ENCODE measurements at places on chromosomes 1 and 21. TPM values are rescaled to one million over a fixed set of nuclear protein-coding genes. Genes with fewer than 3 reads are reported as not detected.

NPL gene
- polyA plus RNA-seq = 4.8 TPM

PTPN22 gene
- polyA plus RNA-seq = 41.1 TPM

CLDN17 gene
- polyA plus RNA-seq = not detected

C8B gene
- not detected for polyA plus RNA-seq

LCE3E gene
- not detected for polyA plus RNA-seq

S100A7A gene
- polyA plus RNA-seq = not detected

RGS1 gene
- polyA plus RNA-seq = 119 TPM

BATF3 gene
- polyA plus RNA-seq = 0.80 TPM

C1QC gene
- not detected for polyA plus RNA-seq

FAM110D gene
- not detected for polyA plus RNA-seq

LEMD1 gene
- not detected for polyA plus RNA-seq

DIO1 gene
- polyA plus RNA-seq = 0.18 TPM

LMX1A gene
- polyA plus RNA-seq = not detected

TMPRSS2 gene
- polyA plus RNA-seq = not detected

FCRL1 gene
- 141 TPM for polyA plus RNA-seq

SPATA6 gene
- 2.2 TPM for polyA plus RNA-seq

RUNX1 gene
- polyA plus RNA-seq = 9.2 TPM

OR2L3 gene
- not detected for polyA plus RNA-seq

LDLRAD2 gene
- 0.69 TPM for polyA plus RNA-seq

PDE9A gene
- polyA plus RNA-seq = not detected

CELA3A gene
- not detected for polyA plus RNA-seq

FCRL5 gene
- polyA plus RNA-seq = 26.5 TPM

LRRC41 gene
- 47.7 TPM for polyA plus RNA-seq

LIN9 gene
- 3.6 TPM for polyA plus RNA-seq

CRNN gene
- polyA plus RNA-seq = not detected

RAB25 gene
- polyA plus RNA-seq = 2.9 TPM

TFF2 gene
- polyA plus RNA-seq = not detected

KLHL20 gene
- 13.0 TPM for polyA plus RNA-seq

ARHGEF10L gene
- polyA plus RNA-seq = not detected

FCRLA gene
- polyA plus RNA-seq = 445 TPM

CFAP74 gene
- polyA plus RNA-seq = not detected
